Stimulated activated CD4-positive, alpha-beta T cell treated with anti-CD3 and anti-CD28 coated beads, Interleukin-4, amount 100 ng/mL, for 4 hours (primary cell): ENCODE measurements at places on chromosomes 7 and 10.

GRCh38 chr10:44660271-44660670, 250.9 kb upstream of the TMEM72 start:
- no peak for DNase-seq

DNA sequence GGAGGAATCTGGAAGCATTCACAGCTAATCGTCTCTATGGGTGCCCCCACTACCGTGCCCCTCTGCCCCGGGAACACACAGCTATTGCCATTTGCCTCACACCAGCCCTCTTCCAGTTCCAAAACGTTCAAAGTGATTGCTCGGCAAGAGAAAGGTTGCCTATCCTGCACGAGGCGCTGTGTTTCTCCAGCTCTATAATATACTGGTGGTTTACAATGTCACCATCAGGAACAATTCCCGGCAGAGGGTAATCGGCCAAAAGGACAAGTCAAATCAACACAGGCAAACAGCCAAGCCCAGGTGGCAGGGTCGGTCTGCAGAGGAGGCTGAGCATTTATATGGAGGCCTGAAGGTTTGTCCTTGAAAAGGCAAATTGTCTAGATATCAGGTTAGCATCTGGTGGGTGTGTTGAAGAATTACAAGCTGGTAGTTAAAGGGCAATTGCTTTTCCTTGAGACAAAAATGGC, 29.2 kb upstream of the TNS3 start:
- no peak for DNase-seq

DNA sequence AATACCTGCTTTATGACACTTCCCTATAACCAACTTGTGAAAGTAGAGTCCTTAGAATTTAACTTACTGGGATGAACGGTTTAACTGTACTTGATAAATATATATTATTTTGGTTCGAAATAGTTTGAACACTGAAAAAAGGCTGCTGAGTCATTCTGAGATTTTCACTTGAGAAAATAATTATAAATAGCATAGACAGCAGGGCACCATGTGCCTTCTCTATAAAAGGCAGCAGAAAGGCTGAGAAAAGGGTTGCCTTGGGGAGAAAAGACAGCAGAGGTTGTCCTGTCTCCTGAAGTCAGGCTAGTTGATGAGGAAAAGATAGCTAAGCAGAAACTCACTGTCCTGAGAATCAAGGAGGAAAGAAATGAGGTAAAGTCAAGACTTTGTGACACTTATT, 92.4 kb downstream of the CTTNBP2 start:
- no peak for DNase-seq

DNA sequence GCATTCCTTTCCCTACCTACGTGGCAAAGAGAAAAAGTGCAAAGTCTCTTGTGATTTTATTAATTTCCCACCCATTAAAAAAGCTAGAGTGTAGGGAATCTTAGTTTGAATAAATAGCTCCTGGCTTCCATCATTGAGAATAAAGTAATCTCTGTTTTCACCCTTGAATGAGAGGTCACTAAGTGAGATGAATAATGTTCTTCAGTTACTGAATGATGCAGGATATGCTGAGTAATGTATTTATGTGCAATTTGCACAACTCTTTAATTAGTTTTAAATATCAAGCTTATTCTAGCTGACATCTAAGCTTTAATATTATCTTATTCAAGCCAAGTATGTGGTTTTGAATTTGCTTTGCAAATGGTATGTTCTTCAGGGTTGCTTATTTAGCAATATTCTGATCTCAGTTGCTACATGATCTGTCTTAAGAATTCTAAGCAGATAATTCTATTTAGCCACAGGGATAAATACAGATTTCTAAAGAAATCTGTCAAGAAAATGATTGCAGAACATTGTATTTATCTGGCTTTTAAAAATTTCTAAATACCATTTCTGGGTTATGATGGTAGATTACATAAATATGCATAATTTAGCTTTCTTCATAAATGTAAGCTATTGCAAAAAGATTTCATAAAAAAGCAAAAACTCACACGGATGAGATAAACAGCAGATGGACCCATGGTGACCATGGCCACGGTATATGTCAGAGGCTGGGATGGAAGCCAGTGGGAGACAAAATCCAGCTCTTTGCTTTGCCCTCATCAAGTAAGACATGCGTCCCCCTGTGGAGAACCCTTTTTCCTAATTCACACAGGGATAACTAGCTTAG, 141.0 kb downstream of the MACC1 start:
- no peak for DNase-seq

- DNase-seq = no peak
These were observed 20.3 kb upstream of the NCAPG2 start for GRCh38 chr7:158724658-158725505.

- no peak for DNase-seq
These were observed 4.0 kb downstream of the NUDT5 start for GRCh38 chr10:12191715-12192114.

DNA sequence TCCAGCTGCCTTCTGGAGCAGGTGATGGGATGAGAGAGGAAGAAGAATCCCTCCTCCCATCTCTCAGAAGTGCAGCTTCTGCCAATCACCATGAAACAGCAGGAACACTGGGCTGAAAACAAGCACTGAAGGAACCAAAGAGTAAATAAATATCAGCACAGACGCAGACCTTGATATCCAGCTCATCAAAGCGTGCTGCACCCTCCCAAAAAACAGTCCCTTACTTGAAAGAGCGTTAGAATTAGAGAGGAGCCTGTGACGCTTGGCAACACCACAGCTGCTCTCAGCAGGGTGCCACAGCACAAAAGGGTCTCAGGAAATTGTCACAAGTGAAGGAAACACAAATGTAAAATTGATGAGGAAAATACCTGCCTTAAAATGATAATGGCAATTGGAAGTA, 39.5 kb downstream of the KLF6 start:
- DNase-seq = no peak

GRCh38 chr7:82736633-82737032, 293.1 kb upstream of the CACNA2D1 start:
- no peak for DNase-seq

GRCh38 chr7:132854238-132854637, 227.7 kb downstream of the CHCHD3 start:
- DNase-seq = no peak

- DNase-seq = no peak
These were observed 51.0 kb downstream of the HHEX start for GRCh38 chr10:92740762-92741161.

- peak; percentile 72 for DNase-seq
These were observed 775 bp upstream of the SEPTIN7 start for GRCh38 chr7:35799846-35800717.

GRCh38 chr7:51025668-51026067, 243.0 kb upstream of the GRB10 start:
- no peak for DNase-seq

- no peak for DNase-seq
These were observed 673.1 kb downstream of the TNS3 start for GRCh38 chr7:46908770-46909169.

DNA sequence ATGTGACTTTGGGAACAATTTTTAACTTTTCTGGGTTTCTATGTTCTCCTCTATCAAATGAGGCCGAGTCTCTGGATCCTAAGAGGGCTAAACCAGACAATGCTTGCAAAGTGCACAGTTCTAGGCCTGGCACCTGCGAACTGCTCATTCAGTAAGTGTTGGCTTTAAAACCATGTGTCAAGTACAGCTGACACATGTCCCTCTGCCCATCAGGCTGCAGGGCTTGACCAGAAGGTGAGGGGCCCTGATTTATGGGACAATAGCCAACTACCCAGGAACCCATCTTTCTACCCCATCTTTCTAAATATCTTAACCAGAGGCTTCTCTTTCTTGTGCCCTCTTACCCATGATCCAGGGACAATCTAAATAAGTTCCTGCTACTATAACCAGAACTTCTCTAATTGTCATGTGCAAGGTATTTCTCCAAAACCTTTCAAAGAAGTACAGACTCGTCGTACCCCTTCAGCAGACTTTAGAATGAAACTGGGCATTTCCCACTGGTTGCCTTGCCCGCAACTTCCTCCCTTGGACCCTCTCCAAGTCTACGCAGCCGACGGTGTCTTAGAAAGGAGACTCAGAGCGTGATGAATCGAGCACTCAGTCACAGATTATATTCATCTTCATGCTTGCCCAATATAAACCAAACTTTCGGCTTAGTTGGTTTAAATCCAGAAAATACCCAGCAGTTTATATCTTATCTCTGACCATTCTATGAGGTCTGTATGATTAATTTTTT, 69.8 kb upstream of the STEAP1B start:
- no peak for DNase-seq
